OCI-LY7 (cell line): ENCODE measurements at places on chromosomes 7 and 10.
A peak's percentile ranks its signal among the peaks of the same experiment; 100 is the strongest.

- no peak for DNase-seq
These were observed 938.7 kb upstream of the PHF14 start for GRCh38 chr7:10034843-10035556.

DNA sequence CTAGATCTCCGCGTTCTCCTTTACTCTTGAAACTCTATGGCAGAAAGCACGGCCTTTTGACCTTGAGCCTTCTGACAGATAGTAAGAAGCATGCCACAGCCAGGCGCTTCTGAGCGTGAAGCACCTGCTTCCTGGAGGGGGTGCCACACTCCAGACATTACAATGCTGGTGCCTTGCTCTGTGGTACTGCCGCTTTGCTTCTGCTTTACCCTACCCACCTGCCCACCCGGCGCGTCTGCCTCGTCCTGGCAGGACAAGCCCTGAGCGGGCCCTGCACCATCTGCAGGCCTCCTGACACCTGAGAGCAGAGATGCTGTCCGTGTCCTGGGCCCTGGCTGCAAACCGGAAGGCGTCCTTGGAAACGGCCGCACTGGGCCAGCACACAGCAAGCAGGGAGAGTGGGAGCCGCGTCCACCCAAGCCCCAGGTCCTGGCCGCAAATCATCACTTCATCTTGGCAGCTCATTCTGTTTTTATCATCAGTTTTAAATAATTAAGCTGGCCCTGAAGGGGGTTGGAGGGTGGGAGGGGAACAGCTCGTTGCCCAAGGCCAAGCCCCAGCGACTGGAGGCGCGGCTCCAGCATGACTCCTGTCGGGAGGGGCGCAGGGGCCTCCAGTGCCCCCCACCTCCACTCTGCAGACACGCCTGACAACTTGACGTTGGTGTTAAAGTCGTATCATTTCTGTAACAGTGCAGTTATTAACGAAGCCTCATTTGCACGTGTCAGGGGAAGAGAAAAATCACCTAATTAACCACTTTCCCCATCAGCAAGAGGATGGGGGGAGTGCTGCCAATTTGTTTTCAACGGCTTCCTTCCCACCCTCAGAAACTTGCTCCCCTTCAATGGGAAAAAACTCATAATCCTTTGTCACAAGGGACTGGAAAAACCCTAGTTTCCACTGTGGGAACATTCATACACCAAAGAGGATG, 132.2 kb downstream of the MAD1L1 start:
- DNase-seq, result peak; percentile 91

- DNase-seq, result no peak
These were observed 25.8 kb upstream of the NANOS1 start for GRCh38 chr10:119003572-119004289.

- no peak for DNase-seq
These were observed 965 bp upstream of the CAMK1D start for GRCh38 chr10:12348294-12348869.

- DNase-seq, result no peak
These were observed 15.2 kb upstream of the CDCA7L start for GRCh38 chr7:21960922-21961321.

- DNase-seq, result peak; percentile 51
These were observed 4.9 kb upstream of the SCD start for GRCh38 chr10:100341953-100342626.

- DNase-seq, result no peak
These were observed 61.9 kb downstream of the PARD3 start for GRCh38 chr10:34753014-34753757.

DNA sequence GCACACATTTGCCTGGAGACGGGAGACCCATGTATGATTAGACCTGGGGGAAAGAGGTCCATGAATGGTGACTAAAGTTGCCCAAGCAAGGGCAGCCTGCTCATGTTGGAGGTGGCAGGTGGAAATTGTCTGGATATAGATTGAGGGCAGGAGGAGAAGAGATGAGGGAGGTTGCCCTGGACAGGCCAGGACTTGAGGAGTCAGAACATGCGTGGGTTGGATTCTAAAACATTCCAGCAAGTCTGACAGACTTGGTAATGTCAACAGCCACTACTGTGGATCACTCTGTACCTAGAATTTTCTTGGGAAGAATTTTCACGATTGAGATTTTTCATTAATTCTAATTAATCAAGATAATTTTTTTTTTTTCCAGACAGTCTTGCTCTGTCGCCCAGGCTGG, 19.1 kb upstream of the SVOPL start:
- DNase-seq, result no peak

- no peak for DNase-seq
These were observed 100.2 kb upstream of the RELN start for GRCh38 chr7:104089612-104090011.

DNA sequence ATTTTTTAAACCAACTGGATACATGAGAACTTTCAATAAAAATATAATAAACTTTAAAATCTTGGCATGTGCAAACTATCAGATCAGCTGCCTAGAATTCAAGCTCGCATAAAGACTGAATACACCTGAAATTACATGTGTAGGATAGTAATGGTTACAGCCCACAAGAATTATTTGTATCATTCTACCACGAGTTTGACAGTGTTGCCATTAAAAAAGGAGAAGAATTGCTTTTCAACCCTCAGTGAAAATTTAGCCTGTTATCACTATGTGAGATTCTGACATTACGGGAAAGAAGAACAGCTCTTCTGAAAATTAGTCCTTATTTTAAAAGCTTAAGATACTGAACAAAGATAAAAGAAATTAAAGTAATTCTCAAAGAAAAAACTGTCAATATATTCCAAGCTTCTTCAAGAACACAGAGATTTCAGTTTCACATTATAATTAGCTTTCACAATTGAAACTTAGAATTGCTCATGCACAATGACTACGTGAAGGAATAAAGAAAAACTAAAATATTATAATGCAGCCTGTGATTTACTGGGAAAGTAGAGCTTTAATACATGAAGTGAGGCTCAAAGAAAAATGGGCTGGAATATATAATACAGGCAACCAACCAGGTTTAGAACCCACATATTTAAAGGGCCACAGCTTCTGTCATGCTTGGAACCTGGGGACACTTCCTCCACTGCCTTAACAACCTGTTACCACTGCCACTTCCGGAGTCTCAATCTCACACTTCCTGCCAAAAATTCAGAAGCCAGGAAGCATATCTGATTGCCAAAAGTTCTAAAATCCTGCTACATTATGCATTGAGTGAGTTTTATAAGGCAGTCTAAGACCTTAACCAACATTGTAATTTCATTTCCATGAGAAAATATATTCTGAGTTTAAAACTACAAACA, 23.2 kb downstream of the TPK1 start:
- peak; percentile 68 for DNase-seq

- no peak for DNase-seq
These were observed 17.9 kb downstream of the CAMK1D start for GRCh38 chr10:12367272-12367671.

DNA sequence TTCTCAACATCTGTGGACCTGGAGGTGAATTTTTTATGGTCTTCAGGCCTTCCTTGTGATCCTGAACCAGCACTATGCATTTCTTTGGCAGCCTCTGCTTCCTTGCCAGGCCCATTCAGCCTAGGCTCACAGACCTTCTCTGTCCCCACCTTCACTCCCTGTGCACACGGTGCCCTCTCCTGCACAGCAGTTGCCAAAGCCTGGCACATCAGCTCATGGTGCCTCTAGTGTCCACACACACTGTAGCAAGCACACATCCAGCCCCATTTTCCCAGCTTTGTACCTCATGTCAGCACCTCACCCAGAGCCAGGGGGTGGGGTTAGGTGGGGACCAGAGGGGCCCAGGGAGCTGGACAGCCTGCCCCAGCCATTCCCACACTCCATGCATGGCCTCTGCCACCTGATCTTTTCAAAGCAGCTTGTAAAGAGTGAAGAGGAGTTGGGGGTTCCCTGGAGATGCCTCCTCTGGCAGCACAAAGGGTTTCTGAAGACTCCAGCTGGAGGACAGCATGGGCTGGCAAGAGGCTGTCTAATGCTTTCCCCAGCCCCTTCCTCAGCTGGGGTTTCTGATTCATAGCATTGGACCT, 57.9 kb upstream of the TMEM72 start:
- DNase-seq, result no peak

GRCh38 chr10:7243139-7243538, 167.7 kb downstream of the SFMBT2 start:
- DNase-seq, result no peak

DNA sequence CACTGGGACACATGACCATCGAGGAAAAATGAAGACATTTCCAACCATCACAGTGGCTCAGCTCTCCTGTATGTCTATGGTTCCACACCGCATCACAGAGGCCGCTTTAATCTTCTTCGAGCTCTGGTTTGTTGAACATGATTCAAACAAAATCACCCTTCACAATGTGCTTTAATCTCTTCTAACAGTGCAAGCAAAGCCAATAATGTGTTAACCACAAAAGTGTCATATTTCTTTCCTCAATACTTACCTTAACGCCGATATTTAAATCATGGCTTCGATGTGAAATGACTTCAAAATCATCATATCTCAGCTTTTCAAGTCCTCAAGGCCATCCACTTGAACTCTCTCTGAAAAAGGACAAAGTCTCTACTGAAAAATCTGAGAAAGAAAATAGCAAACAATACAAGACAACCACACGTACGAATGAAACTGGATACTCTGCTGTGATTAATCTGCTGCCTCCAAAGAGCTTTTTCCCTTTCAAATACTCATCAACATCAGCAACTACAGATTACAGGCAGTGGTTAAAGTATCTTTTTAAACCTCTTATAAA, 23.0 kb upstream of the SVIL start:
- DNase-seq, result no peak

DNA sequence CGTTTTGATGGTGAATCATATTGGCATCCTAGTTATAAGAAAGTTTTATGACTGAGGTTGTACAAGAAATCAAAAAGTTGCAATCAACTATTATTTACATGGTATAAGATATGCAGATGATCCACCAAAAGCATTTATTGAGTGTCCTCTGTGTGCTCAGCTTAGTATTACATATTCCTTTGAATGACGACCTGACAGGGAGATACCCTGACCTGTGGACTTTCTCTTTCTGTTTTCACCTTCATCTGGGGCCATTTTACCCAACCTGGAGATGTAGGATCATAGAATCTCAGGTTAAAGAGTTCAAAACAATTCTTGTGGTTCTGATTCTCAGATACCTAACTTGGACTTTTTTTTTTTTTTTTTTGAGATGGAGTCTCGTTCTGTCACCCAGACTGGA, 269.1 kb upstream of the SORCS1 start:
- DNase-seq, result no peak

- peak; percentile 45 for DNase-seq
These were observed 8.6 kb downstream of the WNT16 start for GRCh38 chr7:121337398-121337797.

GRCh38 chr7:894164-894867, 18.0 kb downstream of the GET4 start:
- DNase-seq, result no peak

DNA sequence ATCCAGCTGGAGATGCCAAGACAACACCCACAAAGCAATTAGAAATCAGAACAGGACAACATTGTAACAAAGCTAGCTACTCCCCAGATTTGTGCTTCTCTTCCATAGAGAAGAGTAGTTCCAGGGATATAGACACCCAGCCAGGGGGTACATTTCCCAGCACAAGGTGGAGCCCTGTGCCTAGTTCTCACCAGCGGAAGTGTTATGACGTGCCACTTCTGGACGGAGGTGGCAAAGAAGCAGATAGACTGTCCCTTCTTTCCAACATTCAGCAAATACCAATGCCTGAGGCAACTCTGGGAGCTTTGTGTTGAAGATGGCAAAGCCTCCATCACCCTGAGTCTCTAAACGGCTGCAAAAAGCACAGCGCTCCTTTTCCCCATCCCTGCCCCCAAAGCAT, 23.4 kb upstream of the GSAP start:
- DNase-seq, result no peak

GRCh38 chr7:54705436-54705835, 53.6 kb downstream of the SEC61G start:
- DNase-seq, result no peak

DNA sequence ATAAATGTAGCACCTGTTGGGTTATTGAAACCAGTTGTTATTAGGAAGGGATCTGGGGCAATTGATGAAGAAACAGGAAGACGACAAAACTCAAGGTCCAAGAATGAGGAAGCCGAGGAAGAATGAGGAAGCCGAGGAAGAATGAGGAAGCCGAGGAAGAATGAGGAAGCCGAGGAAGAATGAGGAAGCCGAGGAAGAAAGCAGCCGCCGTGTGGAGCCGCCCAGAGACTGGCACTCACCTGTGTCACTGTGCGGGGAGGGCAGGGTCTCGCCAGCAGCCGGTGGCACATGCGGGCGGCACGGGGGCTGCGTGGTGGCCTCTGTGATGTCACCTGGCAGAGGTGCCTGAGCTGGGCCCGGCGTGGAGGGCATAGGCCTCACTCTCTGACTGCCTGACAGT, 71.1 kb upstream of the CFAP46 start:
- no peak for DNase-seq

DNA sequence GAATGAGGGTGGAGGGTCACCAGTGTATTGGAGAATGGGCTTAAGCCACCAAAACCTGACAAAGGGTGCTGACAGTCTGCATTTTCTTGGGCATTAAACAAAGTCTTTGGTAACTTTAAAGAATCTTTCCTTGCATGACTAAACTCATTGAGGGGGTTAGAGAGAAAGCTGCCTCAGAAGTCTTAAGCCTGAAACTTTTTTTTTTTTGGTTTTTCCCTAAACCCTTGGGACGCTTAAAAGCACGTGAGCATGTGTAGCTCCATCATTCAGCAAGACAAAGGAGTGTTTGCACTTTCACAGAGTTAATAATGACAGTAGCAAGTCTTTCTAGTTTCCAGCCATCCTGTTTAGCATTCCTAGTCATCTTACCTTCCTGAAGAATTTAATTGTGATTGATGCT, 110.7 kb downstream of the LRMDA start:
- no peak for DNase-seq

DNA sequence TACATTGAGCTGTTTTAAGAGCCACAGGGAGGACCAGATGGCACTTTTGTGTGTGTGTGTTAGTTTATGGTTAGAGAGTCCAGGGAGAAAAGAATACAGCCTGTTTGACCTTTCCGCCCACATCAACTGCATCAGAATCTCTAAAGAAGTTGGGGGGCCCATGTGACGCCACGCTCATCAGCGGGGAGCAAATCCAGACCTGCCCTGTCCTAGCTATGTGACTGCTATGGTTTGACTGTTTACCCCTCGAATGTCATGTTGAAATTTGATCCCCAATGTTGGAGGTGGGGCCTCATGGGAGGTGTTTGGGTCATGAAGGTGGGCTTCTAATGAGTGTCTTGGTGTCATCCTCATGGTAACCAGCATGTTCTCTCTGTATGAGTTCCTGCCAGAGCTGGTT, 128.0 kb downstream of the ADRA2A start:
- no peak for DNase-seq
